ENCODE measurements at places on chromosomes 7 and 10.

GRCh38 chr7:17255926-17256325, 42.5 kb upstream of the AHR start:
- no peak for DNase-seq

- no peak for DNase-seq
Observed at GRCh38 chr10:100748231-100749058, 3.1 kb downstream of the PAX2 start.

GRCh38 chr10:878333-878759, 53.2 kb downstream of the LARP4B start:
- no peak for DNase-seq

- DNase-seq, result no peak
Observed at GRCh38 chr10:77160679-77161078, 476.9 kb downstream of the KCNMA1 start.

GRCh38 chr10:49150426-49150825, 16.6 kb upstream of the FAM170B start:
- no peak for DNase-seq

GRCh38 chr7:40921589-40922315, 781.1 kb downstream of the INHBA start:
- DNase-seq, result no peak

DNA sequence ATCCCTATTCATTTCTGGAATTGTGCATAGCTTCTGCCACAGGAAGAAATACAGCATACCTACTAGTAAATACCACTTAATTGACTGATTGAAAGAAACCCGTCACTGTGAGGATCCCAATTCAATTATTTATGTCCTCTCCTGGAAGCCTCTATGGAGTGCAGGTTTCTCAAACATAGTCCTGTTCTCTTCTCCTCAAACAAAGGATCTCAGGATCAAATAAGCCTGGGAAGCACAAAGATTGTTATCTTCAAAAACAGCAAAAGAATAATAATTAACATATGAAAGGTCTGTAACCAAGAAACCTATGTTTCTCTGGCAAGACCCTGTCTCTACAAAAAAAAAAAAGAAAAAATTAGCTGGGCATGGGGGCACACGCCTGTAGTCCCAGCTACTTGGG, 127.3 kb downstream of the KCNMA1 start:
- DNase-seq, result no peak

DNA sequence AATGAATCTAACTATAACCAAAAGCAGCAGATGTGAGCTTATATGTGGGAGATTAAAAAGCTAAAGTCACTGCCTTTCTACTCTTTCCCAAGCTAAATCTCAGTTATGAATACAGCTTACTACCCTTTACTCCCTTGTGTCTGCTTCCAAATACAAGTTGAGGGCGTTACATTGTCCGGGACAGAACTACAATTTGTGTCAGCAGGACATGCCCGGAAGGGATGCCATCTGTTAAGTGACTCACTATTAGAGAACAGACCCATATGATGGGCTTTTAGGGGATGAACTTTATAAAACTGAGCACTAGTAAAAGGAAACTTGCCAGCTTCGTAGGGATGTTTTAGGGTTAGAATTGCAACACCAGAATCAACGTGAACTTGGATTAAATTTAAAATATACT, 299.7 kb upstream of the CSTF2T start:
- DNase-seq, result no peak

DNA sequence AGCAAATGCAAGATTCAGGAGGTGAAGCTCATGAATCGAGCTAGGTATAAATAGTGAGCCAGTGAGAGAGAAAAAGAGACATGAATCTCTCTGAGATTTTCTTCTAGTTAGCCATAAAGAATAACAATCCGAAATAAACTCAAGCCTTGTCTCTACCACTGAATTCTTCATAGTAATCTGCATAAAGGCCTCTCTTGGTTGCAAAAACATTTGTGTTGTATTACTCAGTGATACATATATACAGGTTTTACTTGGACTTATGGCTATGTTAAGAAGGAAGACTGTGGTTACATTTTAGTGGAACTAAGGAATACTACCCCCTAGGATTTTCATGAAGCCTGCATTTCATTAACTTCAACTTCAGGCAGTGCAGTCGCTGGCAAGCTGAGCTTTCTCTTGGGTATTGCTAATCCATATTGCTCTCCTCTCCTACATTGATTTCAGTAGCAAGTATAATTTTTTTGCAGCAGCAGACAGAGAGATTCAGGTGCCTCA, 72.7 kb upstream of the TRIL start:
- DNase-seq, result no peak

- peak; percentile 4 for DNase-seq
Observed at GRCh38 chr7:142745091-142745635, 4.1 kb upstream of the PRSS1 start.

GRCh38 chr10:71266918-71267442, 52.1 kb upstream of the SLC29A3 start:
- no peak for DNase-seq

DNA sequence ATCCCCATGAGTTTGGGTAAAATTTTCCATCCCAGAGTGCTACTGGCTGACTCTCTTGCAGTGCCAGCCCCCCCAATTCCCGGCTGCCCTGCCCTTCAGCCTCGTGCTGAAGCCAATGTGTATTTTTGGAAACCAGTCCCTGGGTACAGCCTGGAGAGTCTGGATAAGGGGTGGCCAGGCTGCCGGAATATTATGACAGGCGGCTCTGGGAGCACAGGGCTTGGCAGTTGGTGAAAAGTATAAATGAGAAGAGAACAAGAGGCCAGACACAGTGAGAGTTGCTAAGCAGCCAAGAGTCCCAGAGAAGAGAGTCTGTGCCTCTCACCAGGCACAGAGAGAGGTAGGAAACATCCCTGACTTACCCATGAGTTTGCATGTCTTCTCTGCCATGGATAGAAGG, 53.6 kb downstream of the TMEM130 start:
- no peak for DNase-seq

GRCh38 chr7:27147199-27148030, at the start of gene HOXA6:
Gene HOXA6 (minus strand): TSS chr7:27147774. CDS start chr7:27147749, 25 bp downstream.
- DNase-seq, result no peak

GRCh38 chr10:78602201-78602932, 466.4 kb upstream of the ZMIZ1 start:
- no peak for DNase-seq

GRCh38 chr10:72932259-72933015, 22.2 kb downstream of the PLA2G12B start:
- DNase-seq, result no peak

GRCh38 chr7:147639037-147639436, 951.5 kb upstream of the C7orf33 start:
- DNase-seq, result no peak

DNA sequence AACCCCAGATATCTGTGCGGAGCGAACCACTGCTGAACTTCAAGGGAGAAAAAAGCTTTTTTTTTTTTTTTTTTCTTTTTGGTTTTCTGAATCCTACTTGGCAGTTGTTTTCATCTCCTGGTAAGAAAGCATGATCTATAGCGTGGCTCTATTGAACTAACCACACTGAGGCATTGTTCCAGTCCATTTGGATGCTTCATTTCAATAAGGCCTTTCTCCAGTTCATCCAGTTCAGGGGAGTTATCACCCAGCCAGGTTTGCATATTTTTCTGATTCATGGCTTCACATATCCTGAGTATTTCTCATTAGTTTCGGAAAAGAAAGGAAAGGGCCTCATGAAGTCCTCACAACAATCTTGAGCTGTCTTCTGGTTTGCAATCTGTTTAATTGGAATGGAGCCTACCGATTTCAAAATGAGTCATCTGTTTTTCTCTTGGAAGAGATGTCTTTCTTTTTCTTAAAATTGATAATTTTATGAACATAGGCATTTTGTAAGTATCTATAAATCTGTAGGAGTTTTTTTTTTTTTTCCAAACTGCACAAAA, 93.1 kb upstream of the STEAP4 start:
- no peak for DNase-seq
